Putamen (tissue), 1 donor: ENCODE measurements at places on chromosomes 12 and 14.

GRCh38 chr14:26330982-26331381, 266.9 kb downstream of the NOVA1 start:
- DNase-seq: no peak

- DNase-seq: no peak
These were observed 226.1 kb upstream of the DIO3 start for GRCh38 chr14:101335061-101335661.

DNA sequence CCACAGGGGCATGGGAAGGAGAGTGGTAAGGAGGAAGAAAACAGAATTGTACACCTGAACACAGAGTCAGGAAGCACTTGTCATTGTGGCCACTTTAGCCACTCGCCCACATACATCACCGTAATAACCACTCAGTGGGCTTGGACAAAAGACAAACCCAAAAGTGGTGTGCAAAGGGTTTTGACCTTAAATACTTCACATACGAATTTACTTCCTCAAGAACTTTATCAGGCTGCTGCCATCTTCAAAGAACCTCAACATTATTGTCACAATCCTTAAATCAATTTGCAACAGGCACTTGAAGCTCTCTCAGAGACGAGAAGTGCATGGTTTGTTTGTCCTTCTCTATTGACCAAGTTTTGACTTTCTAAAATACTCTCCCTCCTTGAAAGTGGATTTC, 187.3 kb upstream of the EGLN3 start:
- no peak for DNase-seq

GRCh38 chr14:104647467-104648043, 41.9 kb upstream of the INF2 start:
- no peak for DNase-seq

DNA sequence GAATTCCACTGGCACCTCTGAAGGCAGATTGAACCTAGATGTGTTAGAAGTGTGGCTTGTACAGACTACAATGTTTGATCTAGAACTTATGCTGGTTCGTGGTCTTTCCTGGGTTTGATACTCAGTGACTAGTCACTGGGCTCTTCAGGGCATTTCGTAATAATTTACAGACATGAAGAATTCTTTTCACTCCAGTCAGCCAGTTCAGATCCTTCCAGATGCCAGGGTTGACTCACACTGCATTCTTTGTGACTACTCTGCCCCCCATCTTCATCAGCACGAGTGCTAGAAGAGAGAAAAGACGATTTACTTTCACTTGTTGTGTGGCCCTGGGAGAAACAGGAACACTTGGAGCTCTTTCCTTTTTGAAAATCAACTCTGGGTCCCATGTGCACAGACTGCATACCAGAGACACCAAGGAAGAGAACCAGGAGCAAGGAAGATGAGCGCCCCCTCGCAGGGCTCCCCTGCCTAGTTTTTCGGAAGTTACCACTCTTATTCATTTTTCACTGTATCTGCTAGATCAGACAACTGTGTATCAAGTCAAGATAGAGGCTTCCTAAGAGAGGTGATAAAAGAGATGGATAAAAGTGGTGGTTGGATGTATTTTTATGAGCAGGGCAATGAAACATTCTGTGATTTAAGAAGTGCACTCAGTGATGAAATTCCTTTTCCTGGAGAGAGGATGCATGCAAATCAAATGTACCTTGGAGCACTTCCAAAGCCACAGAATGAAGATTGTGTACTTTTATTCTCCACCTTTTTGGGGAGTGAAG, 33.5 kb upstream of the EVL start:
- DNase-seq: no peak

DNA sequence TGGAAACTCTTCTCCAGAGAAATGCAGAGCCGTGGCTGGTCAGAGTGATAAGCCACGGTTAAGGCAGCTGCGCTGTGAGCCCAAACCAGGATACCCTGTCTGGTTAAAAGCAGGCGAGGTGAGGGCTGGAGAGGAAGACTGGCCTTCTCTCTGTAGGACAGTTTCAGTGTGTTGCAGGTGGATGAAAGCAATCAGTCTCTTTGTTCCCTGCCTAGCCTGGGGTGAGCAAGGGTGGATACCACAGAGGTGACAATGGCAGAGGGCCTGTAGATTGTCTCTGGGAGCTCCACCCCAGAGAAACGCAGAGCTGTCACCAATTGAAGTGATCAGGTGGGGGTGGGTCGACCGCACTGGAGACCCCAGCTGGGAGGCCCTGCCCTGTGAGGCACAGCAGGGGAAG, 621.9 kb downstream of the LRFN5 start:
- DNase-seq: no peak

DNA sequence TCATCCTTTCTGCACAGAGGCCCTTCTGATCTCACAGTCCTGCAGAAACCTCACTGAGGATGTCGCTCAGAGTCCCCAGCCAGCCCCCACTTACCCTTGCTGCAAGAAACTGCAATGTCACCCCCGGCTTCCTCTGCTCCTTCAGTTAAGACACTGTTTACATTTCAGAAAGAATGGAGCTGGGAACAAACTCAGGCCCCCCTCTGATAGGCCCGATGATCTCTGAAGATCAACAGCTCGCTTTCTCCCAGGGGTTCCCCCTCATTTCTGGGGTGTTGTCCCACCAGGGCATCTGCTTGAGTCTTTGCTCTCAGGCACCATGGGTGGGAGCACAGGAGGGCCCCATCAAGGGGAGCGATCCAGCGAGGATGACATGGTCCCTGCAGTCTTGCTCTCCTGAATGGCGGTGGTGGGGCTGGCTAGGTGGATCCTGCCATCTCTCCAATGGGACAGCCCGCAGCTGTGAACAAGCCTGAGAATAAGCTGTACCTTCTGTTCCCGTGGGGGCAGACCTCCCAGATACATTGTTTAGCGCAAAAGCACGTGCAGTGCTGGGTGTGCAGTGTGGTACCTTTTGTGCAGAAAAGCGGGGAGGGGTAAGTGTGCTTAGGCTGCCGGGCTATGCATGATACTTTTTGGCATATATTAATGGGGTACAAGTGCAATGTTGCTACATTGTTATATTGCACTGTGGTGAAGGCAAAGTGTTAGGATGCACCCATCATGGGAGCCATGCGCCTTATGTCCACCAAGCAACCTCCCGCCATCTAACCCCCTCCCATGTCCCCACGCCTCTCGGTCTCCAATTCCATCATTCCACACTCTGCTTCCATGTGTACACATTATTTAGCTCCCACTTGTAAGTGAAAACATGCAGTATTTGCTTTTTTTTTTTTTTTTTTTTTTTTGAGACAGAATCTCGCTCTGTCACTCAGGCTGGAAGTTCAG, 6.7 kb upstream of the NCOR2 start:
- no peak for DNase-seq
